ENCODE measurements at places on chromosomes 16 and 17. TPM values are rescaled to one million over a fixed set of nuclear protein-coding genes. Genes with fewer than 3 reads are reported as not detected.

Gene TBC1D3H
- not detected for total RNA-seq

Gene SCGB1C2
- total RNA-seq, result not detected

Gene TPSD1
- not detected for total RNA-seq

Gene INCA1
- total RNA-seq, result 1.2 TPM

Gene IGF2BP1
- 95.2 TPM for total RNA-seq

Gene ENPP7
- not detected for total RNA-seq

Gene TLCD3B
- 0.20 TPM for total RNA-seq

Gene PLCG2
- total RNA-seq, result 4.2 TPM

Gene RDM1
- total RNA-seq, result 3.0 TPM

Gene PIK3R6
- total RNA-seq, result not detected

Gene WFIKKN2
- not detected for total RNA-seq

Gene GRAP
- 0.47 TPM for total RNA-seq

Gene ZPBP2
- not detected for total RNA-seq

Gene SMIM22
- not detected for total RNA-seq

Gene HLF
- 0.08 TPM for total RNA-seq

Gene SLC4A1
- total RNA-seq, result 0.02 TPM

Gene ZNF764
- 6.2 TPM for total RNA-seq

Gene HASPIN
- 15.6 TPM for total RNA-seq

Gene P2RX5
- total RNA-seq, result 16.9 TPM

Gene TBC1D3D
- not detected for total RNA-seq

Gene MT1H
- total RNA-seq, result not detected

Gene NPLOC4
- 98.3 TPM for total RNA-seq

Gene TNRC6A
- total RNA-seq, result 25.2 TPM

Gene AANAT
- total RNA-seq, result 0.31 TPM

Gene SMIM36
- not detected for total RNA-seq

Gene SLC6A4
- total RNA-seq, result not detected

Gene CHST5
- 0.11 TPM for total RNA-seq

Gene ZACN
- total RNA-seq, result 0.28 TPM

Gene NKD1
- total RNA-seq, result 0.21 TPM

Gene MIEN1
- total RNA-seq, result 79.9 TPM

Gene SRR
- total RNA-seq, result 9.5 TPM

Gene CPNE7
- 53.4 TPM for total RNA-seq

Gene WNT3
- total RNA-seq, result 4.2 TPM

Gene KCNJ2
- 0.05 TPM for total RNA-seq

Gene SGCA
- 0.54 TPM for total RNA-seq

Gene CTRB1
- total RNA-seq, result not detected
